Sciatic nerve (tissue), 2 donors: ENCODE measurements at places on chromosomes 4 and X. TPM values are rescaled to one million over a fixed set of nuclear protein-coding genes. Genes with fewer than 3 reads are reported as not detected.

DNA sequence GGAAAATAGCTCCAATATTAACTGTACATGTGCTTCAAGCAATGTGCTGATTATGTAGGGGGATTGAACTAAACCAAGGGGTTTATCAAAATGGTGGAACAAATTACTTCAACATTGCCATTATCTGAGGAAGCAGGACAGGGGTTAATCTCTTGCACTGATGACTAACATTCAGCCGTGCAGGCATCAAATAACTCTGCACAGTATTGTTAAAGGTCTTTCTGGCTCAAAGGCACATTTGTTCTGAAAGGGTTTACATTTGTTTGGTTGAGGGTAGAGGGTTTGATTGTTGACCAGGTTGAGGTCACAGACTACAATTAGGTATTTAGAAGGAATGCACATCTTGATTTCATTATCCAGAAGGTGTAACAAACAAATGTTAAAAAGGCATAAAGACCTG, 32.2 kb upstream of the CCSER1 start:
- no peak for DNase-seq

GRCh38 chrX:2627272-2627867, 63.7 kb upstream of the CD99 start:
- no peak for DNase-seq

GRCh38 chrX:25009407-25009806, 6.4 kb downstream of the ARX start:
- DNase-seq = no peak

GRCh38 chr4:19531906-19532848, 719.5 kb upstream of the SLIT2 start:
- DNase-seq = no peak

- no peak for DNase-seq
These were observed 197.8 kb downstream of the PALLD start for GRCh38 chr4:168694667-168695066.

DNA sequence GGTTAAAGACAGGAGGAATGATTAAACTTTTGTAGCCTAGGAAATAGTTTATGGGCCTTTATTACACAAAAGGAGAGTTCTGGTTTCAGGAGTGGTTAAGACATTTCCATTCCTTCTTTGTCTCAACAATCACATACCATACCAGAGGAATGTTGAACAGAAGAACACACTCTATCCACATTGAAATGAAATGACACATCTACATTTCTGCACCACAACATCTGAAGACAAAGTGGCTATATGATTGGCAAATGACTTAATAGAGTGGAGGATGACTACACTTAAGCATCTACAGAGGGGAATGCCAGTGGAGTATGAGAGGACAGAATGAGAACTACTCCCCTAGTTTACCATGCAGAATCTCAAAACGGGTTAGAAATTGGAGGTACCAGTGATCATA, 8.0 kb downstream of the CYP2U1 start:
- DNase-seq = no peak

DNA sequence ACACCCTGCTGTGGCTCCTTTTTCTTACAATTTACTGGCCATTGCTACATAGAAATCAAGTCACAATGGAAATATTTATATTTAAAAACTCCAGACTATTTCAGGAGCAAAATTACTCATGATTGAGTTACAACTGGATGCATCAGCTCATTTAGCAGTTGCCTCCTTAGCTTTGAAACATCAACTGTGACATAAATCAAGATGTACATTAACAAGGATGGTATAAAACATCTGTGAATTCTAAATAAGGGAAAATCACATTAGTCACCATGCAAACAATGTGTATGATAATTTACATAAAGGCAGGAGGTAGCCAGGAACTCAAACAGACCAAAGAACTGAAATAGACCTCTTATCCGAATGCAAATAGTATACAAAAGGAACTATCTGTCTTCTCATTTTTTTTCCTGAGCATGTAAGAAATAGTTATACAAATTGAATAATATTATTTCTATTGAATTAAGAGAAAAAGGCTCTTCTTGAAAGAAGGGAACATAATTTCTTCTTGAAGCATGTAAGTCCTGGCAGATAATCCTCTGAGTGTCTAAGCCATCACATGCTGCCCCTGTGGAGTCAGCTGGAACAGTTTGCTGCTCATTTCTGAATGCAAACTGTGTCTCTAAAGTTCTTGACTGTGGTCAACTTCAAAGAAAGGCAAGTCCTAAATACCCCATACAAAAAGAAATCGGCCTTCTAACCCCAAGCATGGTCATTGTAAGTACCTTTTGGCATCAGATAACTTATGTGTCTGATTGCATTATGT, 151.2 kb downstream of the NAA11 start:
- no peak for DNase-seq

PRDX4 gene
- 53.8 TPM for total RNA-seq

GRCh38 chrX:150766351-150767044, 73.3 kb downstream of the MTMR1 start:
- DNase-seq = no peak

DNA sequence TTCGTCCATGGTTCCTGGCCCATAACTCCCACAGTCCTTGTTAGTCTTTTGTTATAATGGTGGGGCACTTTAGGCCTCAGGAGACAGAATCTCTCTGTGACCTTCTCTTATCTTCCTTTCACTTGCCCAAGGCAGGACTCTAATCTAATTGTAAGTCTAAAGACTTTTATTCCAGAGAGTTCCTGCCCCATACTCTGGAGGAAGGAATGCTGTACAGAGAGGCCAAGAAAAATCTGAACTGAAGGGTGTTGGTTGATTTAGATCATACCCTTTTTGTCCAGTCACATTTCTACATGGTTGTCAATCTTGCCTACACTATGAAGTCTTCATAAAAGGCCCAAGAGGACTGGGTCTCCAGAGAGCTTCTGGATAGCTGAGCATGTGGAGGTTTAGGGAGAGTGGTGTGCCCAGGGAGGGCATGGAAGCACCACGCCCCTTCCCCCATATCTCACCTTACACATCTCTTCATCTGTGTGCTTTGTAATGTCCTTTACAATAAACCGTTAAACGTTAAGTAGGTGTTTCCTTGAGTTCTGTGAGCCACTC, 84.5 kb downstream of the AFF1 start:
- no peak for DNase-seq

UCP1 gene
- not detected for total RNA-seq

ARHGAP36 gene
- not detected for total RNA-seq

- no peak for DNase-seq
These were observed 34.4 kb downstream of the HDX start for GRCh38 chrX:84467898-84468297.

DNA sequence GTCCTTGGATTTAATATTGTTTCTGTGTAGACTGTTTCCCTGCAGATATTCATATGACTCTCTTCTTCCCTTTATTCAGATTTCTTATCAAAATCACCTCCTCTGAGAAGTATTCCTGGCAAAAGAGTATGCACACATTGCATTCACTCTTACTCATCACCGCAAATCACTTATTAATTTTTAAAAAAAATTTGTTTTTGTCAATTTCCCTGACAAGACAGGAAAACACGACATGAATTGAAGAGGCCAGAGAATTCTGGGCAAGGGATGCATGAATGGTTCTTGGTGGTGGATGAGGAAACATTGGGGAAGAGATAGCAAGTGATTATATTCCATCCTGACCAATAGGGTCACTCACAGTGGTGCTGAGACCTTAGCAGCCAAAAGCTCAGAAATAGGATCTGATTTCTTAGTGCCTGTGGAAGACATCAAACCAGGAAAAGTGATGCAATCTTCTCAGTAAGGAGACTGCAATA, 522.5 kb upstream of the AGA start:
- DNase-seq = no peak

ZNF595 gene
- total RNA-seq = 28.1 TPM
